ENCODE measurements at places on chromosomes 6 and 20.
A peak's percentile ranks its signal among the peaks of the same experiment; 100 is the strongest.

GRCh38 chr20:14712302-14712739 is 374.9 kb upstream of the FLRT3 start:
- DNase-seq = no peak

- no peak for DNase-seq
These were observed 138.6 kb downstream of the AIG1 start for GRCh38 chr6:143199291-143199690.

DNA sequence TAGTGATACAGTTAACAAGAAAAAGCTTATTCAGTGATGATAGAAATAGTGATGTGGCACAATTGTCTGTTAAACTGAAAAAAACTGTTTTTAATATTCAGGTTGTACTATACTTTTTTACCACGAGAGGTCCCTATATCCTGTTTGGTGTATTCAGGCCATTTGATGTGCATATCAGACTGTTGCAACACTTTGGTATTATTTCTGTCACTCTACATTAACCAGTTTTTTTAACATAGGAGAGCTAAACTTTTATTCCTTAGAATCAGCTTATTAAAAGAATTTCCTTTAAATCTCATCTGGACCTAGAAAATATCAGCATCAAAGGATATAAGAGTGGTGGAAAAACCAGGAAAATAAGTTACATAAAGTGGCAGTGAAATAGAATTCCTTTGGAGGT is 36.8 kb downstream of the TSPYL4 start:
- no peak for DNase-seq

DNA sequence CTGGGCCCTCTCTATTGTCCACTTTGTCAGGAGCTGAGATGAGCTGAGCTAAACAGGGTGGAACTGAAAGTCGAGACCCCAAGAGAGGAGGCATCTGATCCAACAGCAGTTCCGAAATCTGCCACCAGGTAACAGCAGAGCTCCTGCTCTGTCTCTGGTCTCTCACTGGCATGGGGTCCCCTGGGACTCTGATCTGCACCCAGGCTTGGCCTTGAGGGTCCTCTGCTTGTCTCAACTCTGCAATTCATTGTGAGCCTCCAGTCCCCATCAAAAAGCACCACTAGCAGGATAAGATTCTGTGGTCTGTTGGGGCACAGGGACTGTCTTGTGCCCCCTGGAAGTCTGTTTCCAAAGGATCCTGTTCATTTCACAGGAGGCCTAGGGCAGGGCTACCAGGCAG is 62.5 kb upstream of the TOP1 start:
- no peak for DNase-seq

DNA sequence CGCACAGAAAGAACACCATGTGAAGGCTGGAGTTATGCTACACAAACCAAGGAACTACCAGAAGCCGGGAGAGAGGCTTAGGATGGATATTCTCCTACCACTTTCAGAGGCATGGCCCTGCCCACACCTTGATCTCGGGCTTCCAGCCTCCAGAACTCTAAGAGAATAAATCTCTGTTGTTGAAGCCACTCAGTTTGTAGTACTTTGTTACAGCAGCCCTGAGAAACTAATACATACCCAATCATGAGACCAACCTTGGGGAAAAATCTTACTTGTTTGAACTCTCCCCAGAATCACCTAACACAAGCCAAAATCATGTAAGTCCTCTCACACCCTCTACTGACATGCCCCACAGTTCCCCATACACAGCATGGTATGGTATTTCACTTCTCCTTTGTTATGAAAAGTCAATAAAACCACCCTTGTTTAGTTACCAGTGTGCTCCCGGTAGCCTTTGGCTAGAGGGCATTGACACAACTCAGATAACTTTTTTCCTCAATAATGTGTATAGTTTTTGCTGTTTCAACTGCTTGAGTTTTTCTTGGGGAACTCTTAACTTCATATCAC is 40.7 kb upstream of the SLC2A12 start:
- DNase-seq = no peak

DNA sequence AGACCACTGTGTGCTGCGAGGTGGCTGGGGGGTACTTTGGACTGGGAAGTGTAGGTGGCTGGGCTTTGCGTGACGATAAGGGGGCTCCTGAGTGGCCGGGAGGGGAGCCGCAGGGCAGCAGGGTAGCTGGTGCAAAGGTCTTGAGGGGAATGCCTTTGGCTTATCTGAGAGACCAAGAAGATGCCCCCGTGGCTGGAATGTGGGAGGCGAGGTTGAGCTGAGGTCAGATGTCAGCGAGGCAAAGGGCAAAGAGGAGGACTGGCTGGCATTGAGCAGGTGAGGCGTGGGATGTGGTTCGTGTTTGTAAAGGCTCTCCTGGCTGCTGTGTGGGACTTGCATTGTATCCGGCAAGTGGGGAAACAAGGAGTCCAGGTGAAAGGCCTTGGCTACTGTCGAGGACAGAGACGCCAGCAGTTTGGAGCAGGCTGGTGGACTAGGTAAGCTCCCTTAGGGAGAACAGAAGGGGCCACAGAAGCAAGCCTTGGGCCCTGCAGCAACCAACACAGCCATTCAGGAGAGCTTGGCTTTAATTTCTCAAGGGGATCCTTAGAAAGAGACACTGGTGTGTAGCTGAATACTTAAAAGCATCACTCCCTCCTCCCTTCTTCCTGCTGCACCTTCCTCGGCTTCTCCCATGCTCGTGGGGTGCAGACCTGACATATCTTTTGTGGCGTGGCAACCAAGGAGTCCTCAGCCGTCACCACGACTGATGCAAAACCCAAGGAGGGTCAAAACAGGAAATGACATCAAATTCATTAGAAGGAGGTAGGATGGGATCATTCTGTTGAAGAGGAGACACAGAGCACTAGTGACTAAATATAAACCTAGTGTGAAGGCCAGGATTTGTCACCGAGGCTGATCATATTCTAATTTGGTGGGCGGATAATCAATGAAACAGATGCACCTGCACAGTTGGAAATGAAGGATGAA is 53.5 kb upstream of the ERVFRD-1 start:
- no peak for DNase-seq

DNA sequence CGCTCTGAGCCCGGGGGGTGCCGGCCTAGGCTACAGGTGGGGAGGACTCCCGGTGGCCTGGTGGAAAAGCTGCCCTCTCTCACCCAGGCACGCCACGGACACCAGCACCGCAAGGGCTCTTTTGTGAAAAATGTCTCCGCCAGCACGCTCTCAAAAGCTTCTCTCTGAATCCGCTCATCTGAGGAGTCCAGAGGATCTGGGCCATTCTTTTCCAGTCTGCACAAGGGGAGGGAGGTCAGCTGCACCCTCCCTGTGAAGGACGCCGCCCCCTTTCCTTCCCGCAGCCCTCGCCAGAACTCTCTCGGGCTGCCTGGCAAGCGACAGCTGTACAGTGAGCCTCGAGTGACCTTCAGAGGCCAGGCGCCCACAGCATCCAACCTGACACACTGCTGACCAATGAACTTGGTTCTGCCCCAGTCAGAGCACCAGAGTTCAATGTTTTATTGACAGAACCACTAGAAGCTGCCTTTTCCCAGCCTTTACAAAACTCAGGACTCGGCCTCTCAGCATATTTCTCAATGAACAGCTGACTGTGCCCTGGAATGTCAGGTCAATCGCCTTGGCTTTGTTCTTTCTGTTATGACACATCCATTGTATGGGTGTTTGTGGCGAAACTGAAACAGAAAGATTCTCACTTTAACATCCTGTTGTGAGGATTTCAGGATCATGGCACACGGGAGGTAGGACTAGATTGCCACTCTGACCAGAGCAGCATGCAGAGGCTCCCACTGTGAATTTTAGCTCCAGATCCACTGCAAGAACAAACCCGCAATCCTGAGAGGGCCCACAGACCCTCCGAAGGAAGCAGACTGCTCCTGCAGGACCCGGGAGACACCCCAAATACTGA is 26.7 kb downstream of the SERPINB9 start:
- DNase-seq = peak; percentile 2

GRCh38 chr6:169665289-169665688 is 36.5 kb downstream of the WDR27 start:
- DNase-seq = peak; percentile 79

- no peak for DNase-seq
These were observed 188.8 kb downstream of the BACH2 start for GRCh38 chr6:90107771-90108282.

GRCh38 chr6:27138406-27138805 is 109.1 kb upstream of the PRSS16 start:
- no peak for DNase-seq

DNA sequence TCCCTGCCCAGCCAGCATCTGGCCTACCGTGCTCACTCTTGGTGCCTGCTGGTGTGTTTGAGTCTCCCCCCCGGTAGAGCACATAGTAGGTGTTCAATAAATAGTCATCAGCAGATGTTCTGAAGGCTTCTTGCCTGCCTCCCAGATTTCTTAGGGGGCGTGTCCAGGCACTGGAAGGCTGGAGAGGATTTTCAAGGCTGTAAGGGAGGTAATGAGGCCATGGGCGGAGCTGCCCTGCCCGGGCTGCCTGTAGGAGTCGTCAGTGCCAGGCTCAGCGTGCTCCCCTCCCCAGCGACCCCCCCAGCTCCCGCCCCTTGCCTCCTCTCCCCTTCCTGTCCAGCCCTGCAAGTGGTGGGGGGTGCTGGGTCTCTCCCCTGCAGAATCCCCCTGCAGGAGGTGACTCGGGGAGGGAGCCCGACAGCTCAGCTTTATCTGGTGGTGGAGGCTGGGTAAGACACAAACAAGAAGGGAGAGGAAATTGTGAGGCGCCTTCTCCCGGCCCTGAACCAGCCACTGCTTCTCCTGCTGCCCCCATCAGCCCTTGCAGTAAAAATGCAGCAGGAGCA is 55.9 kb downstream of the BCAS4 start:
- DNase-seq = no peak

DNA sequence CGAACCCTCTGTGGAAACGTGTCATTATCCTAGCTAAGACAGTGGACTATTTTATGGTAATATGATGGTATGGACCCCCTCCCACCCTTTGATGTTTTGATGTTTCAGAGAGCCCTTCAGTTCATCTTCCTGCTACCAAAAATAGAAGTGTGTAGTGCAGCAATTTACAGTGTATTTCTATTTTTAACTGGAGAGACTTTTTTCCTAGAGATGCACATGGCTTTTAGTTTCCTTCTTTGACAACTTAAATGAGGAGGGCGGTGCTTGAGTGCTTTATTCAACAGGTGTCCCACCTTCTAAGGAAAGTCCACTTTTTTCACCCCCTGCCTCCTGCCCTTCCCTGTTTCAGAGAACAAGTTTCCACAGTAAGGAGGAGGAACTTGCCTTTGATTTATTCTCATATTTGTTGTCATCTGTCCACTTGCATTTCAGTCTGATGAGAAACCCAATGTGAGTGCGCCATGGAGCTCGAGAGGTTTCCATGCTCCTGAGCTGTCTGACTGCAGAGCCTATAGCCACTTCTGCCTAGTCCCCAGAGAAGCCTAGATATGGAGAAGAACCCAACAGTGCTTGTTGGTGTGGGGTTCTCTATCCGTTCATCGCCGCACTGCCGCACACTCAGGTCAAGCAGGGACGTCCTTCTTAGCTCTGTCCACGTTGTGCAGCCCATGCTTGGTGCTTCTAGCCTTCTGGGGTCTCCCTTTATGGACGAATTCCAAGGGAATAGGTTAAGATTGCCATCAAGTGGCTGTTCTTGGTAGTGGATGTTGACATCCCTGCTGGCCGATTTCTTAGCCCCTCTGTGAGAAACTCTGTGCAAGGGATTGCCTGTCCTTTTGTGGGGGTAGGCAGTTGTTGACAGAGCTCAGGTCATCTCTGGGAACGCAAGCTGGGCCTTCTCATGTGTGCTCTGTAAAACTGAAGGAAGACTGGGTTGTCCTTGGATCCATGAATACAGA is 144.2 kb downstream of the JARID2 start:
- DNase-seq = no peak

- no peak for DNase-seq
These were observed 160.1 kb upstream of the CITED2 start for GRCh38 chr6:139534472-139535115.

DNA sequence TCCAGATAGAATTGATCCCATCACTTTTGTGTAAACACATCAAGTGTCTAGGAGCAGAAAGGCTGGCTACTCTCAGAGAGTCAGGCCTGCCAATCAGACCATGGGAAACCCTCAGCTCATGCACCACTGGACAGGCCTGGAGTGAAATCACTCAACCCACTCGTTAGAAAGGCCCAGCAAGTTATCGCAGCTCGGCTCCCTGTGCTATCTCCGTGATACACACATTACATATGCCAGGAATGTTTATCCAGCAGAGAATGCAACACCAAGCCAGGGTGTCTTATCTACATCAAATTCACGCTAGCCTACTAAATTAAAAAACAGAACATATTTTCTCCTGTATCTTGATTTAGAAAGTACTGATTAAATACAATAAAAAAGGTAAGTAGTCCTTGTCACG is 232.4 kb upstream of the FOXQ1 start:
- no peak for DNase-seq

- DNase-seq = peak; percentile 47
These were observed 988 bp downstream of the QRSL1 start for GRCh38 chr6:106630366-106630765.

- peak; percentile 61 for DNase-seq
These were observed 88.8 kb downstream of the FYN start for GRCh38 chr6:111784433-111784832.

Measured in DMS79 treated with DMSO at 0.1 percent for 48 hours (cell line).